ENCODE measurements at places on chromosomes 6 and 20.

- DNase-seq = no peak
Observed at GRCh38 chr6:111667931-111668330, 62.3 kb upstream of the TRAF3IP2 start.

DNA sequence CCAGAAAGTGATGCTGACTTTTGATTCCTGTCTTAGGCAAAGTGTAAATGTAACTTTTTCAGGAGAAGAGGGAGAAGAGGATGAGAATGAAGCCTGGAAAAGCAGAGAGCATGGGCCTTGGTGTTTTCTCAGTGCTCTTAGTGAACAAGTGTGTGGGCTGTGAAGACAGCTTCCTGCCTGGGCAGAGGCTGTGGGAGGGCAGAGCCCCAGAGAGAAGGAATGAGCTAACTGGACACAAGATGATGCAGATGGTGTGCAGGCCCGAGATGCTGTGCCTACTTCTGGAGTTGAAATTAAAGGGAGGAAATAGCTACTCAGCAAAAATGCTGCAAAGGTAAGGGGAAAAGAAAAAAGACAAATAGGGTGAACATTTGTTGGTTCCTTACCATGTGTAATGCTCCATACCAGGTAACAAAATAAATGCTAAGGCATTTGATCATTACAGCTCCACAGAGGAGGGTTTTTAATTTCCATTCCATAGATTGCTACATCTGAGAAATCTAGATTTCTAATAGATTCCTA is 87.0 kb upstream of the CEP162 start:
- no peak for DNase-seq

GRCh38 chr20:45049438-45049837 is 51.5 kb downstream of the KCNS1 start:
- DNase-seq = peak; percentile 67

DNA sequence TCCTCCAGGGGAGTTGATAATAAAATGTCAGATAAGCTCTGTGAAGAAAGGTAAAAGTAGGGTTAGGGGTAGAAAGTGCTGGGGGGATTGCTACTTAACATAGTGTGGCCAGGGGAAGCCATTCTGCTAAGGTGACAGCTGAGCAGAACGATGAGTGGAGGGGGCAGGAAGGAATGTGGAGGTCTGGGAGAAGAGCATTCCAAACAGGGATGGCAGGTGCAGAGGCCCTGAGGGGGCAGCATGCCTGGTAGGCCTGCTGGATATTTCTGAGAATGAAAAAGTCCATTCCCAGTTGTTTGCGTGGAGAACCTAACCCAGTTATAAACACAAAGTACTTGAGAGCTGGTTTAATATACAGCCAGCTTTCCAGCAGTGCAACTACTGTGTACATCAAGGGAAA is 9.3 kb downstream of the GFRA4 start:
- no peak for DNase-seq

- DNase-seq = no peak
Observed at GRCh38 chr6:16669227-16669626, 92.0 kb downstream of the ATXN1 start.

GRCh38 chr6:137995371-137995770 is 111.8 kb downstream of the PERP start:
- DNase-seq = no peak

DNA sequence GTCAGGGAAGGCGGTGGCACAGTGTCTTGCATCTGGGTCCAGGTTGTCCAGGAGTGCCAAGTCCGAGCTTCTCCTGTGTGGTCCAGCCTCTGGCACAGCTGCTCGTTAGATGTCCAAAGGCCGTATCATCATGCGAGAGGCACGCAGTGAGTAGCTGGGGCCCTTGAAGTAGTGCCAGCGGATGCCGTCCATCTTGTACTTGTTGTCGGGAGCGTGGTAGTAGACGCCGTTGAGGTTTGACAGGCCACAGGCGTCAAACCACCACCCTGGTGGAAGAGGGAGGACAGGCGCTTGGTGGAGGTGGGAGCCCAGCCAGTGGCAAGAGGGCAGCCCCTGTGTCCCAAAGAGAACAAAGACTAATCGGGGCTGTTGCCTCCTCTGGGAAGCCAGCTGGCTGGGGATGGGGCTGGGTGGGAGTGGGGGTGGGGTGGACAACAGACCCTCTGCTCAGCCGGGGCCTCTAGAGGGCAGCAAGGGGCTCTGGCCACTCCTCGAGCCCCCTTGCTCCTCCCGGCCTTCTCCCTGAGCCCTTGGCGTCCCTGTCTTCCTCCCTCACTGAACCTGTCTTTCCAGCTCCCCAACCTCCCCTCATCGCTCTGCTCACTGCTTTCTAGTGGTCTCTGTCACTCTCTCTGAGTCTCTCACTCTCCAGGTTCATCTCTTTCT is 39.5 kb downstream of the FAM110A start:
- DNase-seq = no peak

- DNase-seq = no peak
Observed at GRCh38 chr6:137182654-137183073, 9.2 kb upstream of the IL22RA2 start.

- no peak for DNase-seq
Observed at GRCh38 chr6:113083947-113084346, 736.8 kb downstream of the RFPL4B start.

DNA sequence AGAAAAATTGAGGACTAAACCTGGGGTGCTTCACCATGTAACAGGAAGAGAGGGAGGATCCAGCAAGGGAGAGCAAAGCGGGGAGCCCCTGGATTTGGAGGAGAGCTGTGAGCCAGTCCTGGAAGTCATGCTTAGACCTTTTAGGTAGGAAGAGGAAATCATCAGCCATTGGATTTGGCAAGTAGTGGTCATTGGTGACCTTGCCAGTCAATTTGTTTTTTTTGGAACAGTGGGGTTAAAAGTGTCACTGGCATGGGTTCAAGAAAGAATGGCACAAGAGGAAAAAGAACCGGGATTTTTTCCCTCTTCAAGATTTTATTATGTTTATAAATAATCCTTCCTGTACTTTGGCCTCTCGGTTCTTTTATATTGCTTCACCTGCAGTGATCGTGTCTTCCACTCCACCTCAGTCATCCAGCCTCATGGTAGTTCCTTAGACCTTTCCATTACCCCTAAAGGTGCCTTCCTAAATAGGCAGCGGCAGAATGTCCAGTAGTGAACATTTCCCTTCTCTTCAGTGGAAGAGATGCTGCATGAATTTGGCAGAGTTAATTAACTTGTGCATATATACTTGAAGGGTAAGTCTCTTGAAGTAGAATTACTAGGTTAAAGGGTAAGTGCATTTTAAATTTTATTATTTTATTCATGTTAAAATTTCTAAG is 124.7 kb downstream of the QKI start:
- DNase-seq = no peak

- no peak for DNase-seq
Observed at GRCh38 chr6:2931055-2931454, 27.9 kb upstream of the SERPINB9 start.

DNA sequence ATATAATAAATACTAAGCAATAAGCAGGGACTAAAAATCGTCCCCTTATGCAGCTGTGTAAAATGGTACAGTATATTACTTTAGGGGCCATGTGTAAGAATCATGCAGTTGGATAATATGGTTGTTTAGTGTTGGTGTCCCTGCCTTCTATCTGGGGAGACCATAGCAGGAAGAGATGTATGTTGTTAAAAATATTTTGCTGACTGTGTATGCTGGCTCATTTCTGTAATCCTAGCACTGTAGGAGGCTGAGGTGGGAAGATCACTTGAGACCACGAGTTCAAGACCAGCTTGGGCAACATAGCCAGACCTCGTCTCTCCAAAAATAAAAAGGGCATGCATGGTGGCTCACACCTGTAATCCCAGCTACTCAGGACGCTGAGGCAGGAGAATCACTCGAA is 5.6 kb downstream of the PANK2 start:
- no peak for DNase-seq

- no peak for DNase-seq
Observed at GRCh38 chr6:166381381-166381732, 1.4 kb downstream of the MPC1 start.

- DNase-seq = no peak
Observed at GRCh38 chr20:13543783-13544182, 94.9 kb downstream of the TASP1 start.

DNA sequence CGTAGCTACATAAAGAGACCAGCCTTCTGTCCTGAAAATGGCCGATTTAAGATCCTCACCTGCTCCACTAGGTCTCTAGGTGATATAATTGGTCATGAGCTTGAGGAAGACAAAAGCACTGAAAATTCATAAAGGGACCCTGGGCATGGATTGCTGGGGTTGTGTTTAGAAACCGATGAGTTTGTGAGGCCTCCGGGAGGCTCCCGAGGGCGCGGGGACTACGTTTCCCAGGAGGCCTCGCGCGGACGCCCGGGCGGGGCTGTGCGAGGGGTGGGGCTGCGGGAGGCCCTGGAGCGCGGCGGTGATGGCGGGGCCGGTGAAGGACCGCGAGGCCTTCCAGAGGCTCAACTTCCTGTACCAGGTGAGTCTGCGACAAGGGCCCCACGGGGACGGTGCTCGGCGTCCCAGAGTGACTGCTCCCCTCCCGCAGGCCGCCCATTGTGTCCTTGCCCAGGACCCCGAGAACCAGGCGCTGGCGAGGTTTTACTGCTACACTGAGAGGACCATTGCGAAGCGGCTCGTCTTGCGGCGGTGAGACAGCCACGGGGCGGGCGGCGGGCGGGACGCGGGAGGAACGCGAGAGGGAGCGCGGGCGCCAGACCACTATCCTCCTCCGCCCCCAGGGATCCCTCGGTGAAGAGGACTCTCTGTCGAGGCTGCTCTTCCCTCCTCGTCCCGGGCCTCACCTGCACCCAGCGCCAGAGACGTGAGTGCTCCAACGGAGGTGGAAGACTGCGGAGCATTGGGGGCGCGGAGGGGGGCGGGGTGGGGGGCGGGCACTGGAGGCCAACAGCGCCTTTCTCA is at the start of gene RPP21:
TSS of gene RPP21 (plus strand) at position 289 of the 804 bp plus-strand sequence. CDS start at position 305, 16 bp downstream.
- peak; percentile 87 for DNase-seq

DNA sequence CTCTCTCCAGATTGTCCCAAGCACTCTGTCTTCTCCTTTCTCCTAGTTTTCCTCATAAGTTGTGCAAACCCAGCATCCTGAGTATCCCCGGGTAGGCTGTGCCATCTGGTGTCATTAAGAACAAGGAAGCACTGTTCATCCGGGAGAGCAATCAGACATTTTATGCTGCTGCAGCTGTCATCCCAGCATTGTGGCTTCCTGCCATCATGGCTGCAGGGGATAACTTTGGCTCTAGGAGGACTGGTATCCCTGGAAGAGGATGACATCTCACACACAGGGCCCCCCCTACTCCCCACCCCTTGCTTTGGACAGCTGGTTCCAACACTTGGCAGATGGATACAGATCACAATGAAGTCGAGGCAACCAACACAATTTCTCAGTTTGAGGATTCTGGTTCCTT is 1195.1 kb upstream of the MAP3K7 start:
- peak; percentile 8 for DNase-seq

- no peak for DNase-seq
Observed at GRCh38 chr6:132194529-132194928, 206.7 kb downstream of the MOXD1 start.

DNA sequence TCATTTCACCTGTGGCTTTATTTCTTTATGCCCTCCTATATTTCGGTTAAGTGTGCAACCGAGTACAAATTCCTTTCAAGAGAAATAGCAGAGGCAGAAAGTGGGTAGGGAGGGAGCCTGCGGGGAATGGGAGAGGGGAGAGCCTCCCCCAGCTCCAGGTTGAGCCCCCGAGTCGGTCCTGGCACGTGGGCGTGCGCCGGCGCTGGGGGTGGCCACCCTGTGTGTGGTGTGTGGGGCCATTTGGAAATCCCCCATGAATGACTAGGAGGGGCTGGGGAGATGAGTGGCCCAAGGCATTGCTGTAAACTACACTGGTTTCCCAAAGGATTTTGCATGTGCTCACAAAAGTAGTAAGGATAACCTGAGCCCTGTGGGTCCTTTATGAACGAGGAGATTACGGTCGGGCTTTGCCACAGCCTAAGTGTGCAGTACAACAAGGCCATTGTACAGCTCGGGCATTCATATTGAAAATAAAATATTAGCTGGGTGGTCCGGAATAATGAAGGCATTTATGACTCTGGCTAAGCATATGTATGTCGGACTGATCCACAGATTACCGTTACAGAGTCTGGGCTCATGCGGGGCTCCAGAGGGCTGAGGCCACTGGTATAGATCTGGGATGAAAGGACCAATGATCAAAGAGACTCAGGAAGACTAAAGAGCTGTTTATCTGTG is 84.5 kb upstream of the RALGAPA2 start:
- DNase-seq = no peak

DNA sequence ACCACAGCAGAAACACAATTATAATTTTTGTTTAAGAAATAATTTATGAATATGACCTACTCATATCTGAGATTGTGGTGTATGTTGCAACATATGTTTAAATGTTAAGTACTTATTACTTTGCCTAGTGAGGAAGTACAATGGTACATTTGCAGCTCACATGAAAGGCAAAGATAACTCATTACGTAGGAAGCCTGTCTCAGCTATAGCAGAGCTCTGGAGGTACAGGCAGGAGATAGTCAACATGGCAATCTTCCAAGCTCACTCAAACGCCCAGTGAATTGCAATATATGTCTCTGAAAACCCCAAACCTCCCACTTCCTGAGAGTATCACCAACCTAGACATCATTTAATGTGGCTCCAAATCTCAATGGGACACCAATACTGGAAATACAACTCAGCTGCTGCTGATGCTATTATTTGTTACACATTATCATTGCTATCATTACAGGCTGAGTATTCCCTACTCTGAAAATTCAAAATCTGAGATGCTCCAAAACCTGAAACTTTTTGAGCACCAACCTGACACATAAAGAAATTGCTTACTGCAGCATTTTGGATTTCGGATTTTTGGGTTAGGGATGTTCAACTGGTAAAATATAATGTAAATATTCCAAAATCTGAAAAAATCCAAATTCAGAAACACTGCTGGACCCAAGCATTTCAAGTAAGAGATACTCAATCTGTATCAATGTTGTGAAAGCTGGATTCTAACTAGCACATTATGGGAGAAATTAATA is 25.1 kb upstream of the GSTA4 start:
- no peak for DNase-seq

DNA sequence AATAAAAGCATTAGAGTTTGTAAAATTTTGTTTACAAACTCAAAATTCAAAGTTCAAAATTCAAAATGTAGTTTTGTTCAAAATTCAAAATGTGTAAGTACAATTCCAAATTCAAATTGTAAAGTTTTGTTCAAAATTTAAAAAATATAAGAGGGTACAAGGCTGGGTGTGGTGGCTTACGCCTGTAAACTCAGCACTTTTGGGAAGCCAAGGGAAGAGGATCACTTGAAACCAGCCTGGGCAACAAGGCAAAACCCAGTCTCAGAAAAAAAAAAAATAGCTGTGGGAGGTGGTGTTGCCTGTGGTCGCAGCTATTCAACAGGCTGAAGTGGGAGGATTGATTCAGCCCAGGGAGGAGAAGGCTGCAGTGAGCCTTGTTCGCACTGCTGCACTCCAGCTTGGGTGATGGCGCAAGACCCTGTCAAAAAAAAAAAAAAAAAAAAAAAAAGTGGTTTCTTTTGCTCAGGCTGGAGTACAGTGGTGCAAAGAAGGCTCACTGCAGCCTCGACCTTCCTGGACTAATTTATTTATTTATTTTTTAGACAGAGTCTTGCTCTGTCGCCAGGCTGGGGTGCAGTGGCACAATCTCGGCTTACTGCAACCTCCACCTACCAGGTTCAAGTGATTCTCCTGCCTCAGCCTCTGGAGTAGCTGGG is 5.4 kb upstream of the ZBTB12 start:
- no peak for DNase-seq

GRCh38 chr6:133214267-133214666 is 26.9 kb upstream of the EYA4 start:
- DNase-seq = no peak
